ENCODE measurements at places on chromosomes 16 and 17. TPM values are rescaled to one million over a fixed set of nuclear protein-coding genes. Genes with fewer than 3 reads are reported as not detected.

The HS3ST4 gene
- total RNA-seq: 1.2 TPM

The CDRT15 gene
- total RNA-seq: not detected

The KIF2B gene
- total RNA-seq: not detected

The HOXB7 gene
- total RNA-seq: not detected
